Stimulated activated CD8-positive, alpha-beta memory T cell treated with anti-CD3 and anti-CD28 coated beads, Interleukin-2, amount 100 ng/mL, for 48 hours (primary cell): ENCODE measurements at places on chromosomes 5 and 9.

- no peak for DNase-seq
These were observed 41.1 kb upstream of the GNAQ start for GRCh38 chr9:78072586-78073199.

DNA sequence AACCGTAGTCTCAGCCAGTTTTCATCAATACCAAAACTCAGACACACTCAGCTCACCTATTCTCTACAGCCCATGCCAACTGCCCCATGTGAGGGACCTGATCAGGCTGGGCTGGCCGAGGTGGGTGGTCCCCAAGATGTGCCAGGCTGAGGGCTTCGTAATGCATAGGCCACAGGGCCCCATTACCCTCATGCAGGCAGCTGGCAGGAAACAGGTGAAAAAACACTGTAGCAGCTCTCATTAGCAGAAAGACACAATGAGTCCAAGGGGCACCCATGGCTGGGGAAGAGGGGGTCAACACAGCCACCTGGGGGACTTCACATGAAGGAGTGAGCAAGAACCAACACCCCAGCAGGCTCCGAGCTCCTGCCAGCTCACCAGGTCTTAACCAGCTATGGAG, 8.2 kb downstream of the IPPK start:
- no peak for DNase-seq

DNA sequence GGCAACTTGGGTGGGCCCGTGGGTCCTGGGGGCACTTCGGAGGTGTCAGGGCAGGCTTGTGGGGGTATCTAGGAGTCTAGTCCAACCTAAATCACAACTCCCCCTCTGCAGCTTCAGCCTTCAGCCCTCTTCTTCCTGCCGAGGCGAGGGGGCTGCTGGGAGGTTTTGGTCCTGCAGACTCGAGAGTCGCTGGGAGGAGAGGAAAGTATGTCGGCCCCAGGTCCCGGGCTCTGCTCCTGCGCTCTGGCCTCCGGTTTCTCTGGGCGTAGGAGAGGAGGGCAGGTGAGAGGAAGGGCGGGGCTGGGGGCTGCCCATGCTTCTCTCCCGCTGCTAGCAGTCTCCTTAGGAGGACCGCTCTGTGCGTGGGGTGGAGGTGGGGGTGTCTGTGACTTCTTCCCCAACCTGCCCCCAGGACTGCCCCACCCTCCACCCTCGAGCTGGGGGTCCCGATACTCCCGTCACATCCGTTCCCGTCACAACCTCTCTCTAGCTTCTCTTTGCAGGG, 139.8 kb upstream of the COL5A1 start:
- DNase-seq, result no peak

GRCh38 chr5:170773024-170773985, 10.2 kb upstream of the GABRP start:
- no peak for DNase-seq

DNA sequence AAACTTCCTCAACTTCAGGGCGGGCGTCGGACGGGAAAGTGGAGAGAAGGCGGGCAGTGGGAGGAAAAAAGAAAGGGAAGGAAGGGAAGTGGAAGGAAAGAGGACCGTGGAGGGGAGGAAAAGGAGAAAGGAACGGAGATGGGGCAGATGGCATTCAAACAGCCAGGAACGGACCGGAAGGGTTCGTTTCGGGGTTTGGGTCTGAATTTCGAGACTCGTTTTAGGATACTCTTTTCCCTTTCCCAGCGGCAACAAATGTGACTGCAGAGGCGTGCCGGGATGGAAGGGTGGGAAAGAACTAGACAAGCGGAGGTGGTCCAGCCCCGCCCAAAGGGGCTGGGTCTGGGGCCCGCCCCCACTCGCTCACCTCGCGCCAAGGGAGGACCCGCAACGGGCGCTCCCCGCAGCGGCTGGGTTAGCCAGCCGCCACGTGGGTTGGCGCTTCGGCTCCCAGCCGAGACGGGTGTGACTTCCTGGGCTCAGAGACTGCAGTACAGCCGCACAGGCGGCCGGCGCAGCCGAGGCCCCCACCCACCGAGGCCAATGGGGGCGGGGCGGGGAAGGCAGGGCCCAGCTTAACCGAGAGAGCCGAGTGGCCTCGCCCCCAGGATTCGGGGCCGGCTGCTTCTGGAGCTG, 2.7 kb downstream of the VCAN start:
- peak; percentile 36 for DNase-seq

GRCh38 chr9:135877791-135878527, 29.4 kb downstream of the CAMSAP1 start:
- DNase-seq, result no peak

GRCh38 chr5:43233946-43234345, 41.9 kb downstream of the NIM1K start:
- no peak for DNase-seq

- no peak for DNase-seq
These were observed 58.8 kb downstream of the SYK start for GRCh38 chr9:90860382-90860781.

DNA sequence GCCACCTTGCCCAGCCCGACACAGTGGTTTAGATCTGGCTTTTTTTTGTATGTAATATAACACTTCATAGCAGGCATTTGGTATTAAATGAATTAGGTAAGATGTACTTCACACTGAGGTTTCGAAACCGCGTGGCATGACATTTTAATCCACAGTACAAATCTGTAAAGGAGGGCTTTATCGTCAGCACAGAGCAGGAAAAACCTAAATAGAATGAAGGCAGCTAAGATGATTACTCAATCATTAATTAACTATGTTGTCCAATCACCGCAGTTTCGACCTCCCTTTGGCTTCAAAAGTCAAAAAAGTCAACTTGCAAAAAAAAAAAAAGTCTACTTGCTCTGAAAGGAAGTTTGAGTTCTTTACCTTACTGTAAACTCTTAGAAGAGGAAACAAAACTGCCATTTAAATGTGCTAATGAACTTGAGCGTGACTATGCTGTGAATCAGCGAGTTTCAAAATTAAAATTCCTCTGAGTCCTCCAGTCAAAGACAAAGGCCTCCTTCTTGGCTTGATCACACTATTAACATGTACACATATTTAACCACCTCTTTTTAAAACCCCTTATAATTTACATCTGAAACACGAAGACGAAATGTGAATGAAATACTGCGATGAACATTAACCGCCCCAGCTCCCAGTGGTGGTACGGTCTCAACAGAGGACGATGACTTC, 698 bp upstream of the SEC24A start:
- no peak for DNase-seq

DNA sequence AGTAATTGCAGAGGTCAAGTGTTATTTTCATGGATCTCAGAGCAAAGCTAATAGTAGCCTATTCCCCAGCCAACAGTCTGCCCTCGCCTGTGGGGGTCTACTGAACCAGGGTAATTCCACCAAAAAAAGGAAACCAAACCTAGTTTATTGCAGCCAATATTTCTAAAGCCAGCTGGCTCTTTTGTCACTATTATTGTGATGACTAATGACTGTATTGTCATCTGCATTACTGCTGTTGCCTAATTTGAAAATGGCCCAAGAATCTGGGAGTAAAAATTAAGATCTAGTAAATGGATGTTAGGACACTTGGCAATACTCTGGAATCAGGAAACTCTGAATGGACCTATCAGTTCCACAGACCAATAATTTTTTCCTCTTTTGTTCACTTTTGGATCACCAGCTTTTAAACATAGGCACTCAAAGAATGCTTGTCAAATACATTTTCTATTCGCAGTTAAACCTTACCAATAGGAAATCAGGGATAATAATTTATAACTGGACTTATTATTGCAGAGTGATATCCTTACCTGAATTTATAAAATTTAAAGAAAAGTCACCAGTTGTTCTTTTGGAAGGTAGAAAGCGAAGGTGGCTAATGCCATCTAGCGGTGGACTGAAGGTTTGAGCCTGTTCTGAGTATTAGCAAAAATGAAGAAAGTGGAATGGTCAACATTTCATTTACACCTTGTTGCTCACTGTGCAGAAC, 69.2 kb downstream of the SYK start:
- peak; percentile 6 for DNase-seq

DNA sequence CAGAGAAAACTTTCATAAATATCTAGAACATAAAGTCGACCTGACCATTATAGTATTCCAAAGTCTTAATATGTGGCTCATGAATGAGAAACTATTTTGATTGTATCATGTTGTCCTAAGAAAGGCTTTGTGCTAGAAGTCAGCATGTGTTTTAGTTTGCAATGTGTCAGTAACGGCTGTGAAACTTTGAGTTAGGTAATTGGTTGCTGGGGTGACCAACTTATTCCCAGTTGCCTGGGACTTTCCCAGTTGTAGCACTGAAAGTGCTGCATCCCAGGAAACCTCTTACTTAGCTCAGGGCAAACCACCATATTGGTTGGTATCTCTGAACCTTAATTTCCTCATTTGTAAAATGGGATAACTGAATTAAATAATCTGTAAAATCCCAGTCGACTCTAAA, 114.6 kb upstream of the SLC12A2 start:
- DNase-seq, result no peak

GRCh38 chr9:10059044-10059443, 553.8 kb downstream of the PTPRD start:
- no peak for DNase-seq

DNA sequence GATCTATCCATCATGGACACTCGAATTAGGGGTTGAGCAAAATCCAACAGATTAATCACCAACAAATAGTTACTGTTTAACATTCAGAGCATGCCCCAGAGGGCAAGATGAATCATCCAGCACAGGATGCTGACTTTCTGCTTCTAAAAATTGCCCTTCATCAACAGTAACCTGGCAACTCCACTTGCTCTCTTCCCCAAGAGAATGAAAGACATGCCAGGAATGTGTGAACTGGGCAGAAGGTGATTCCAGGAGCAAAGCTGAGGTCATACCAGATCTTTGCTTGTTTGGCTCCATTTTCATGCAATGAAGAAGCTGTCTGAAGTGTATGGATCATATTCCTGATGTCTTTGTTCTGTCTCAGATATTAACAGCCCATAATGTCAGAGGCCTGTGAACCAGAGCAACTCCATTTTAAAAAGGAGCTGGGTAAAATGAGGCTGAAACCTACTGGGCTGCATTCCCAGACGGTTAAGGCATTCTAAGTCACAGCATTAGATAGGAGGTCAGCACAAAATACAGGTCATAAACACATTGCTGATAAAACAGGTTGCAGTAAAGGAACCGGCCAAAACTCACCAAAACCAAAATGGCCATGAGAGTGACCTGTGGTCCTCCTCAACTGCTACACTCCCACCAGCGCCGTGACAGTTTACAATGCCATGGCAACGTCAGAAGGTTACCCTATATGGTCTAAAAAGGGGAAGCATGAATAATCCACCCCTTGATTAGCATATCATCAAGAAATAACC, 2.5 kb upstream of the ZNF367 start:
- no peak for DNase-seq

- DNase-seq, result no peak
These were observed 167.7 kb downstream of the MPDZ start for GRCh38 chr9:13111778-13112177.

DNA sequence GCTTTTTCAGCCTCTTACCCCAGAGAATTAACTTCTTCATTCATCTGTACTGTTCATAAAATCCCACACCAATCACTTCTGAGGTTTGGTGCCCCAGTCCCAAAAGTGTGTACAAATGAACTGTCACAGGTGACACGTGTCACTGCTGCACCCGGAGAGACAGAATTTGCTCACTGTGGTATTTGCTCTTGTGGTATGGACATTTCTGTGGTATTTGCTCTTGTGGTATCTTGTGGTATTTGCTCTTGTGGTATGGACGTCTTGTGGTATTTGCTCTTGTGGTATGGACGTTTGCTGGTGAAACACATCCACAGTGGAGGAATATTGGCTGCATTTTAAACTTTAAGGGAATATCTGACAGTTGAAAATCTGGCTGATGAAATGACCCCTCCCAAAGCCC, 214.9 kb upstream of the DAP start:
- no peak for DNase-seq

- no peak for DNase-seq
These were observed 14.6 kb upstream of the BNC2 start for GRCh38 chr9:16884952-16885513.

- no peak for DNase-seq
These were observed 4.8 kb upstream of the NFIL3 start for GRCh38 chr9:91428436-91428835.

DNA sequence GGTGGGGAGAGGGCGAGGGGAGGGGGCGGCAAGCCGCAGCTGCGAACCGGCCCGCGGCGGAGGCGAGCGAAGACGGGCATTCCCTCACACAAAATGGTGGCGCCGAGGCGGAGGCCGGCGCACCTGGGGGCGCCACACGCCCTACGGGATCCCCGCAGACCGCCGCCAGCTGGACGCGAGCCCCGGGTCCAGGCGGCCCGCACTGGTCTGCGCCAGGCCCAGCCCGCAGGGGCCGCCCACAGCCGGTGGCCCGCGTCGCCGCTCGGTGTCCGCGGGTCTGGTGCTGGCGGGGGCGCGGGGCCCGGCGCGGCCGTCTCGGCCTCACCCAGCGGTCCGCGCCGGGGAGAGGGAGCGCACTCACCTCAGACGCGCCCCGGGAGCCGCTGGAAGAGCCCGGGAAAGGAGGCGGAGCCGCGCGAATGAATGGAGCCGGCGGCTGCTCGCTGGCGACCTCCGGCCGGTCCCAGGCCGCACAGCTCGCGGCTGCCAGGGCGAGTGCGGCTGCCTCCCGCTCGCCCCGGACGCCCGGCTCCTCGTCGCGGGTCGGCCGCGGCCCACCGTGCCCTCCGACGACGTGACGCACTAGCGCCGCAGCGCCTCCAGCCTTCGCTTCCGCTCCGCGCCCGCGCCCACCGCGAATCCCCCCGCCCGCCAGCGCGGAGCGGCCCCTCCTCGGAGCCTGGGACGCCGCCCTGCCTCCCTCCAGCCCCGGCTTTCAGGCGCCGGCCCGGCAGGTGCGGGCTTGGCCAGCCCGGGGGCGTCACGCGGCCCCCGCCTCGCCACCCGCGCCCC, at the start of gene FAM169A:
TSS of gene FAM169A (minus strand) at position 584 of the 792 bp plus-strand sequence. CDS start 24,711 bp downstream, outside the sequence.
- DNase-seq, result peak; percentile 20

DNA sequence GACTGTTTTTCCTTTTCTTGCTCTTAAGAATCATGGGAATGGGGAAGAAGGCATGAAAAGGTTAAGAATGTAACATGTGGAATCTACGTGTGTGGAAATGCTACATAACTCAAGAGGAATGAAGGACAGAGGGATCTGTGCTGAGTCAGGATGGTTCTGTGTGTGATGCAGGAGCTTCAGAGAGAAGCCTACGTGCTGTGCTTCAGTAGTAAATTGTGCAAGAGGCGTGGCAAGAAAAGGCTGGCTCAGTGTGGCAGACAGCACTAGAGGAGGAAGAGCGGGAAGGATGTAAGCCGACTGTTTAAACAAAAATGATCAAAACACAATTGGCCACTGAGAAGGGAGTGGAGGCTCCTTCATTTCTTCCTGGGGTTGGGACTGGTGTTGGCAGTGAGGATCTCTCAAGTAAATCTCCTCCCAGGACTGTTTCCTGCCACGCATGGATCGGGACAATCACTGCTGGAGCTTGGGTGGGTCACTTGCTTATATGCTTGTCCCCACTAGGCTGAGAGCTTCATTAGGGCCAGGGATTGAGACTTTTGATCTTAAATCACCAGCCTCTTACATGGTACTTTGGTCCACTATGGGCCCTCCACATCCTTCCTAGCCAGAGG, 59.4 kb upstream of the BASP1 start:
- DNase-seq, result no peak

- no peak for DNase-seq
These were observed 83.8 kb downstream of the DAB2IP start for GRCh38 chr9:121735065-121735792.
